ENCODE measurements at places on chromosomes 6 and 20.

DNA sequence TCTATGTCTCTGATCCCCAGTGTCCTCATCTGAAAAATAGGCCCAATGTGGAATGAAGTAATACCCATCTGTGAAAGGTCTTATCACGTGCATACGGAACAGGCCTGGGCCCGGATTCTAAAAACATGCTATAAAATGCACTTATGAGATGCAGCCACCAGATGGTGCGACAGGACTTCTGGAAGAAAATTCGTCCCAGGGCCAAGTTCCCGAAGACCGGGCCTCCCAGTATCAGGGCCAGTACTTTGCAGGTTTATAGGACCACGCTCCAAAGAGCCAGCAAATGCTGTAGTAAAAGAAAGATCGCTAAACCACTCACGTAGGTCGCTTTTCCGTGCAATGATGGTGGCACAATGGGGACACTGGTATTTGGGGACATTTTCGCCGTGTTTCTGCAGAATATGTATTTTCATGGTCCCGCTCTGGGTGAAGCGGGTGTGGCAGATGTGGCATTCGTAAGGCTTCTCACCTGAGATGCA is 10.6 kb downstream of the CTCFL start:
- DNase-seq, result no peak

GRCh38 chr6:29982097-29982496 is 39.8 kb downstream of the HLA-A start:
- no peak for DNase-seq

GRCh38 chr20:13265941-13266340 is 44.9 kb downstream of the ISM1 start:
- no peak for DNase-seq

GRCh38 chr20:32971703-32972161 is 32.5 kb downstream of the SUN5 start:
- DNase-seq, result peak; percentile 70

GRCh38 chr6:141265756-141266623 is 866.7 kb upstream of the GJE1 start:
- DNase-seq, result no peak

GRCh38 chr6:84517741-84518530 is 246.5 kb downstream of the TBX18 start:
- no peak for DNase-seq

DNA sequence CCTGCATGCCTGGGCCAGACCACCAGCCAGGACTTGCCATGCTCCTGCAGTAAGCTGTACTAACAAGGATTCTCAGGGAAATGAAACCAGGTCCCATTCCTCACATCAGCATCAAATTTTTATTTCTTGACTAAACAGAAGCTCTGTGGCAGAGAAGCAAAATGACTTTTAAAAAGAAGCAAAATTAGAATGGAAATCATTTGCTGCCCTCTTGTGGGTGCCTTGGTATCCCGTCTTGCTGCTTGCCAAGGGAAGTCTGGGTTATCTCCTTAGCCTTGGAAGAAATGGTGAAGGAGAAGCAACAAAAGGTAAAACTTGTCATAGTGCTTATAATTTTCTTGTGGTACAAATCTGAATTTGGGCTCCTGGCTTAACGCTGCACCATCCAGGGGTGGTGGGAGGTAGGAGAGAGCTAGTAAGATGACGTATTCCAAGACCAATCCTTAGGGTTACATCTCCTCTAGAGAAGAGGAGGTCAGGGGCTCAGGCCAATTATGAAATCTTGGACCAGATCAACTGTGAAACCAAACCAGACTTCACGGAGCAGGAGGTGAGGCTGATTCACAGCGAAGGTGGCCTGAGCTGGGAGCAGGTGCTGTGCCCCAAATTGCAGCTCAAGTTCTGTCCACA is 107.5 kb downstream of the FAXC start:
- DNase-seq, result no peak

- no peak for DNase-seq
Measured at GRCh38 chr6:153553627-153554026, 422.5 kb upstream of the RGS17 start.

DNA sequence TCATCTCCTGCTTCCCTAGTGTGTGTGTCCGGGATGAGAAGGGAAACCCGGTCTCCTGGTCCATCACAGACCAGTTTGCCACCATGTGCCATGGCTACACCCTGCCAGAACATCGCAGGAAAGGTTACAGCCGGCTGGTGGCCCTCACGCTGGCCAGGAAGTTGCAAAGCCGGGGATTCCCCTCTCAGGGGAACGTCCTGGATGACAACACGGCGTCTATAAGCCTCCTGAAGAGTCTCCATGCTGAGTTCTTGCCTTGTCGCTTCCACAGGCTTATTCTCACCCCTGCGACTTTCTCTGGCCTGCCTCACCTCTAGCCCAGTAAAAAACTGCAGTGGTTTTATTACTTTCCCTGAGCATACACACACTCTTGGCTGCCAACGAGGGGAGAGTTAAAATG is 23.9 kb upstream of the C6orf141 start:
- DNase-seq, result no peak

- DNase-seq, result no peak
Measured at GRCh38 chr20:58994390-58995159, 12.5 kb downstream of the CTSZ start.

GRCh38 chr20:18003897-18004296 is 35.1 kb downstream of the MGME1 start:
- DNase-seq, result no peak

- no peak for DNase-seq
Measured at GRCh38 chr6:99147206-99147605, 199.5 kb upstream of the FBXL4 start.

DNA sequence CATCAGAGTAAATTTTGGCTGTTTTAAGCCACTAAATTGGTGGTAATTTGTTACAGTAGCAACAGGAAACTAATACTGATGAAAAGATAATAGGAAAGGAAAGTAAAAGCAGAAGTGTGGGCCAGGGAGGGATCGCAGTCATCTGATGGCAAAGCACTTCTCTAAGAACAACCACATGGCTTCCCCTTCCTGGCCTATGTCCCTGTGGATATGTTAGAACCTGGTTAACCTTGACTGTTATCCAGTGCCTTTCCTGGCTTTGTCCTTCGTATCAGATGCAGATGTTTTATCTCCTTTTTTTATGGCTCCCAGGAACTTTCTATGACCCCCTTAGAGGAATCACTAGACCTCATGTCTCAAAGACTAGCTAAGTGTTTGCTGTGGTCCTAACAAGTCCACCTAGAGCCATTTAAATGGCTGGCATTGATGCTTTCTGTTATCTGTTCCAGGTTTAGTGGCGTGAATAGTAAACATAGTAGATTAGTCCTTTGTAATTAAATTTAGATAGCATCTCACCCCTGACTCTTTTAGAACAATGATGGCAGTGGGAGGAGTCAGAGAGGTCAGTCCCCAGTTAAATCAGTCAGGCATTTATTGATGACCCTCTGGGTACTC is 79.2 kb upstream of the PHACTR2 start:
- peak; percentile 13 for DNase-seq

DNA sequence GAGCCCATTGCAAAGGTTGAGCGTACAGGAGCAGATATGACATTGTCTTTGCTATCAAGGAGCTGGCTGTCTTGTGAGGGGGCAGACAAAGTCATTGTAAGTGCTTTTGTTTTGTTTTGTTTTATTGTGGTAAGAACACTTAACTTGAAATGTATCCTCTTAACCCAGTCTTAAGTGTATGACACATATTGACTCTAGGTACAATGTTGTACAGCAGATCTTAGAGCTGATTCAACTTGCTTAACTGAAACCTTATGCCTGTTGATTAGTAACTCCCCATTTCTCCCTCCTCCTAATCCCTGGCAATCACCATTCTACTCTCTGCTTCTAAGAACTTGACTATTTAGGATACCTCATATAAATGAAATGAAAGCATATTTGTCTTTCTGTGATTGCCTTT is 429.0 kb downstream of the BMP2 start:
- no peak for DNase-seq

DNA sequence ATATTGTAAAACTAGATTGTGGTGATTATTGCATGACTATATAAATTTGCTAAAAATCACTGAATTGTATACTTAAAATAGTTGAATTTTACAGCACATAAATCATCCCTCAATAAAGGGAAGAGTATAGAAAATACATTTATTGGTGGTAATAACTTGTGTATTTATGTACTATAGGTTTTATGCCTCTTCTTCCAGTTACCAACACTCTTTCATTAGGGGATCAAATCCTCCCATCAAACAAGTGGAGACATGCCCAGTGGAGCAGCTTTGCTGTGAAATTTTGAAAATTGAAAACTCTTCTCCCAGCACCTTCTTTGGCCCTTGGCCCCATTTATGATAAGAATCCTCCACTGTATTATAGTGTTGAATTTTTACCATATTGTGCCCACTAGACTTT is 10.1 kb upstream of the SSR1 start:
- DNase-seq, result no peak

GRCh38 chr6:39951191-39951590 is 16.9 kb upstream of the MOCS1 start:
- no peak for DNase-seq

DNA sequence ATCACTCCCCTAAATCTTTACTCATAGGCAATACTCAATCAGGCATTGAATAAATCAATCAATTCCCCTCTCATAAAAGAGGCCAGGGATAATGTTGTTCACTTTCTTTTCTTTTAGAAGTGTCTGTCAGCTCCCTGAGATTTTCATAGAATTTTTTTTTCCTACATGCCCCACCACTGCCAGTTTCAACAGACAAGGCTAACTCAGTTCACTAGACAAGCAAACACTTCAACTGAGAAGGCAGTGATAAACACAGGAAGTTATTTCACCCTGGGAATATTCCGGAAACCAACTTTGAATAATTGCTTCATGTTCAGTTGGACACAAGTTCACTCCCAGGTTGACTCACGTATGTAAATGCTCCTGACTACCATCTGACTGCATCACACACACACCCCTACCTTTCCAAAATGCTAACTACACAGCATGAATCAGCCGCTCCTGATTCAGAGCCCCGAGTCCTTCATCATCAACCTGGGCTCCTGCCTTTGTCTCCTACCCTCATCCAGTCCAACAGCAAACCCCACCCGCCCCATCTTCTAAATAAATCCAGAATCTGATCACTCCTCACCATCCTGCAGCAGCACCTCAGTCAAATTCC is 143.9 kb downstream of the BCAS1 start:
- DNase-seq, result no peak

GRCh38 chr6:3176562-3177355 is 19.4 kb upstream of the TUBB2A start:
- DNase-seq, result no peak

- no peak for DNase-seq
Measured at GRCh38 chr20:15235471-15236198, 898.2 kb upstream of the FLRT3 start.

DNA sequence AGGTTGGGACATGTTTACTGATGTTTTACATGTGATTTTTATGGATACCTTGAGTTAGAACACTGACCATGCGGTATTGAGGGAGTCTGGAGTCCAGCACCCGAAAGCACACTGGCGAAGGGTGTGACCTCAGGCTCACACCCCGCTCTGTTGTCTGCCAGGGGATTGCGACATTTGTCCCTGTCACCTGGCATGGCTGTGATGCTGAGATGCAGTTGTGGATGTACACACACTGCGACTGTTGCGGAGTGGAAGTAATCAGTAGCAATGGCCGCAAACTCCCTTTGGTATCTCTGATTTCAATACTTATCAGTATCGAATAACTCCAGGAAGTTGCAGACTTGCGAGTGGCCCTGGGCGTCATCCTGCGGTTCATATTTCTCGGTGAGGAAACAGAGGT is 43.2 kb downstream of the CDH4 start:
- no peak for DNase-seq

- DNase-seq, result no peak
Measured at GRCh38 chr20:58875111-58875510, 22.6 kb downstream of the GNAS start.

GRCh38 chr6:138945354-138945753 is 42.7 kb downstream of the REPS1 start:
- DNase-seq, result peak; percentile 10

- no peak for DNase-seq
Measured at GRCh38 chr20:22581437-22582385, 2.7 kb downstream of the FOXA2 start.

- no peak for DNase-seq
Measured at GRCh38 chr20:38170219-38170825, 5.3 kb upstream of the TGM2 start.

GRCh38 chr6:144194293-144194810 is 44.0 kb downstream of the STX11 start:
- DNase-seq, result no peak

DNA sequence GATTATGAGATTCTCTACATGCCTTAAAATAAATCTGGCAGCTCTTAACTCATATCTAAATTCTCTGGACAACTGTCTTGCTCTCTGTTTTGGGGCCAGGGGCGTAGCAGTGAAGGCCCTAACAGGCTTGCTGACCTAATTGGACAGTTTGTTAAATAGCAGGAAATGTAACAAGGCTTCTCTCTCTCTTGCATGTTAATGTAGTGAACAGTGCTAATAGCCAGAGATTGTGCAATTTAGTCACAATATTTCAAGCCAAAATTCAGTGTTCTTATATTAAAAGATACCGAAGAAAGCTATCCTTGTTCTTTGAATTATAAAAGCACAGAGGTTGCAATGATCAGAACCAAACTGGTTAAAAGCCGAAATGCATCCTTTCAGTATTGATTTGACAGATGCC is 3.0 kb downstream of the PPP1R3D start:
- DNase-seq, result no peak

GRCh38 chr20:43726811-43727338 is at the start of gene GTSF1L:
Gene GTSF1L, minus strand, starts transcription at chr20:43727002. Its CDS starts 308 bp downstream, at chr20:43726694.
- no peak for DNase-seq

GRCh38 chr20:15742087-15742486 is 831.2 kb downstream of the KIF16B start:
- DNase-seq, result no peak

DNA sequence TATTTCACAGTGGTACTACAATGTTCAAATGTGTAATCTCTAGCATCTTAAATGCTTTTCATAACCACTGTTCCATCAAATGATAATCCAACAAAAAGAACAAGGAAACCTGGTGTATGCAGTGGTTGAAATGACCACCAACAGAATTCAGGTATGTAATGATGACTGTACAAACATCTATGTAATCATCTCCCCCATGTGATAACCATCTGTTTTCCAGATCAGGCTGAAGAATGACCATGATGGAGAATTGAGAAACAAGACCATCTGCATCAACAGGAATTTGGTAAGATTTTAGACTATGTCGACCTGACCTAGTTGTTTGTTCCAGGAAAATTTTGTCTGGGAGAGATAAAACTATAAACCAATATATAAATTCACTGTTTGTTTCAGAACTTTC is 81.3 kb upstream of the ASCC3 start:
- DNase-seq, result no peak

GRCh38 chr6:48090546-48090945 is 20.5 kb downstream of the PTCHD4 start:
- DNase-seq, result no peak

DNA sequence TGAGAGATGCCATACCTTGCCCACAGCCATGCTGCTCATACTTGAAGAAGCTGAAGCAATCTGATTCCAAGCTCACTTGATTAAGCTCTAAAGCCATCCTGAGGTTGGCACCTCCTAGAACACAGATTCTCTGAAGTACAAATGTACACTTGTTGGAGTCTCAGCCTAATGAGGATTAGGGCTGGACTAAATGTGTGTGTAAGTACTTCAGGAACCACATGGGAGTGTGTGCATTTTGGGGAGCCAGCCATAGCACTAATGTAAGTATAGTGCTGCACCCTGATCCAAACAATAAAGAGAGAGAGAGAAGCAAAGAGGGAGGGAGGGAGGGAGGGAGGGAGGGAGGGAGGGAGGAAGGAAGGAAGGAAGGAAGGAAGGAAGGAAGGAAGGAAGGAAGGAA is 458.6 kb downstream of the MAFB start:
- no peak for DNase-seq

Measured in T-helper 2 cell (primary cell).